ENCODE measurements at places on chromosomes 4 and X. TPM values are rescaled to one million over a fixed set of nuclear protein-coding genes. Genes with fewer than 3 reads are reported as not detected.

GRCh38 chrX:40734971-40735324, 394 bp downstream of the MED14 start:
- no peak for DNase-seq

- DNase-seq, result no peak
Observed at GRCh38 chr4:174036576-174036975, 246.9 kb downstream of the FBXO8 start.

GRCh38 chrX:41449615-41450014, 2.5 kb downstream of the NYX start:
- no peak for DNase-seq

GRCh38 chr4:152620915-152621314, 58.9 kb downstream of the TMEM154 start:
- no peak for DNase-seq

Gene GAGE12H
- total RNA-seq, result not detected

Gene EVC2
- total RNA-seq, result 29.1 TPM

Gene ZCCHC12
- not detected for total RNA-seq

Gene ADAM29
- total RNA-seq, result not detected

Gene COL25A1
- 2.5 TPM for total RNA-seq

All from tibial nerve (tissue), 4 donors.